ENCODE measurements at places on chromosomes 1 and 21.

GRCh38 chr1:157034137-157034800 is 11.3 kb downstream of the ARHGEF11 start:
- no peak for DNase-seq

- peak; percentile 56 for DNase-seq
Observed at GRCh38 chr1:201348211-201348566, 29.3 kb downstream of the TNNT2 start.

DNA sequence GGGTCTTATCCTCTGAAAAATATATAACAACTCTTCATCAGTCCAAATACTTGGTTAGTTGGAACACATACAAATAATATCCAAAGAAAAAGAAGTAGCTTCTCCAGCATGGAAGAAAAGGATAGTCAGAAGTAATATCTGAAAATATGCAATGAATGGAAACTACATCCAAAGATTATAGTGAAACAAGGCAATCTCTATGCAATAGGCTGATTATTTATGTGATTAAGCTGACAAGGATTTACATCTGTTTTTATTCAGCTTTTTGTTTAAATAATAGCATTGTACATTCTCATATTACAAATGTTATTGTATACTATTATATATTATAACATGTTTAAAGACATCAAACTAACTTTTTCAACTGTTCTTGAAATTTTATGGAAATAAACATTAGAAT is 15.3 kb upstream of the TGFBR3 start:
- no peak for DNase-seq

DNA sequence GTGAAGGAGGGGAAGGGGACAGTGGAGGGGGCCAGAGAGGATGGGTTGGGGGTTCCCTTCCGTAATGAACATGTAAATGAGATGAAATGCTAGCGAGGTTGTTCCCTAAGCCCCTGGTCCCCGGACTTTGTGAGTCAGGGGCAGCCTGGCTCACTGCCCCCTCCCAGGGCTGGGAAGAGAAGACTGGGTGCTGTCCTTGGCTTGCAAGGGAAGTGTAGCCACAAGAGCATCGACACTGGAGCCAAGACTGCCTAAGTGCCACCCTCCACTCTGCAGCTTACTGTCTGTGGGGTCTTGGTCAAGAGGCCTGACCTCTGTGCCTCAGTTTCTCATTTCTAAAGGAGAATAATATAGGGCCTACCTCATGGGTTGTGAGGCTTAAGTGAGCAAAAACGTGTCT is 483 bp downstream of the PEAR1 start:
- no peak for DNase-seq

DNA sequence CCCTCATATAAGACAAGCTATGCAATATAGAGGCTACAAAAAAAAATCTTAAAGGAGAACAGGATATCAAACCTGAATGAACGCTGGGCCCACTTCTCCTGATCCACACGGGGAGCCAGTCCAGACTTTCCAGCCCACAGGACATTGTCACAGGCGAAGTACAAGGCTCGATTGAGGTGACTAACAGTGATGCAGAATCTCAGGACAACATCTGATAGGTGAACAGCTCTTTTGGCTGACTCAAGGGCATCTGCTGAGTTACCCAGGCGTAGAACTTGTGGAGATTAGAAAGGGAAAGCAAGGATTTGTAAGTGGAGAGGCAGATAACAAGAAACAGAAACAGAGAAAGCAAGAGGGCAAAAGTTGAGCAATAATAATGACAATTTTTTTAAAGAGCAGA is 1.8 kb downstream of the PEX11B start:
- no peak for DNase-seq

- no peak for DNase-seq
Observed at GRCh38 chr1:42831273-42831672, 14.1 kb upstream of the SVBP start.

GRCh38 chr1:15089258-15089992 is 64.1 kb upstream of the TMEM51 start:
- peak; percentile 83 for DNase-seq

DNA sequence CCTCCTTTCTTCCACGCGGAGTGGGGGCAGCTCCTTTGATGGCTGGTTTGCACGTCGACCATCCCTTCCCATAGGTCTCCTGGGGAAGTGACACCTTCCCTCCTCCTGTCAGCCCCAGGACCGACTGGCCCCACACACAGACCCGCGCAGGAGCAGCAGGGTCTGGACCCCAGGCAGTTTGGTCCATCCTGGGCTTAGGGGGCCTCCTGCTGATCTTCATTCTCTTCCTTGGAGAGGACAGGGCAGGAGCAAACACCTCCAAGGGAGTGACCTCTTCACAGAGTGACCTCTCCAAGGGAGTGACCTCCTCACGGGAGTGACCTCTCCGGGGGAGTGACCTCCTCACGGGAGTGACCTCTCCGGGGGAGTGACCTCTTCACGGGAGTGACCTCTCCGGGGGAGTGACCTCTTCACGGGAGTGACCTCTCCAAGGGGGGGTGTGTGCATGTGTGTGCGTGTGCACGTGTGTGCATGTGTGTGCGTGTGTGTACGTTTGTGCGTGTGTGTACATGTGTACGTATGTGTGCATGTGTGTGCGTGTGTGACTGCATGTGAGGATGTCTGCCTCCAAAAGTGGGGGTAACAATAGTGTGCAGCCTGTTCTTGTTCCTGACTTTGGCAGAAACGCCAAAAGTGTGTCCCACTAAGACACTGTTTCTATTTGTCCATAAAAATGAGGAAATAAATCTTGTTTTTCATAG is 29.8 kb downstream of the COL6A1 start:
- DNase-seq: no peak

DNA sequence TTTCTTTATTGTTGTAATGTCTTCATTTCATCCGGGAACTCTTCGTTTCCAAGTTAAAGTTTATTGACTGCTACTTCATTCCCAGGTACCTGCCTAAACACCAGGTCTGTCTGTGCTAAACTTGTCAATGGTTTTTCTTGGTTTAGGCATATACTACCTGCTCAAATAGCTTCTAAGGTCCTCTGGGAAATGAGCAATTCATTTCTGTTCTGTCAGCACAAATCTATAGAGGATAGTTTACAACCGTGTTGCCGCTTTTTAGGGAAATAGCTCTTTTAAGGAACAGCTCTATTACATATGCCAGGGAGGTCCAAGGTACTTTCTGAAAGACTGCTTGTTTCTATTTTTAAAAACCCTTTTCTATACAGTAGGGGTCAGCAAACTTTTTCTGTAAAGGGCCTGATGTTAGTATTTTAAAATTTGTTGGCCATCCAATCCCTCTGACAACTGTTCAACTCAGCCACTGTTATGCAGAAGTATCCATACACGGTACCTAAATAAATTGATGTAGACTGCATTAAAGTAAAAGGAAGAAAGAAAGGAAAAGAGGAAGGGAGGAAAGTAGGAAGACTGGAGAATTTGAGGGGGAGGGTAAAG is 222.7 kb upstream of the PTBP2 start:
- no peak for DNase-seq

GRCh38 chr1:78682496-78682895 is 32.9 kb downstream of the IFI44 start:
- DNase-seq: no peak

DNA sequence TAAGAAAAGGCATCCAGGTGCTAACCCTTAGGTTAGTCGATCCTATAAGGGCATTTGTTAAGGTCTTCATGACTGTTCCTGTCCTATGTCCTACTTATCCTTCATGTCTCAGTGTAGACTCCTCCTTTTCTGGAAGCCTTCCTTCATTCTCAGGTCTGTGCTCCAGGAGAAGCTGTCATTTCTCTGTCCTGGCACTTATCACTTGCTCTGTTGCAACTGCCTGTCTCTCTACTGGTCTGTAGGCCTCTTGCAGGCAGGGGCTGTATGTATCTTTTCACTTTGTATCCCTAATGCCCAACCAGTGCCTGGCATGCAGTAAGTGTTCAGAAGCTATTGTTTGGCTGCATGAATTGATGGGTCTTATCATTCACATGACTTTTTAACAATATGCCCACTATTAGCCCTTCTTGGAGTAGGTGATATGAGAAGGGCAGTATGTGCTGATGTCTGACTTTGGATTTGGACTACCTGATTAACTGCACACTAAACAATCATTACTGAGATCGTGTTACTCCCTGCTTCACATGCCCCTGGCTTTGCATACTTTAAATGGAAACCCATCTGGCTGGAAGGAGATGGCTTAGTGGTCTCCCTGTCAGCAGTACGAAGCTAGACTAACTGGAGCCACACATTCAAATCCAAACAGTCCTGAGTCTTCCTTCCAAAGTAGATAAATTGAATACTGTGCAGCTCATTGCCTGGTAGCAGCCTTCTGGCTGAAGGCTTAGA is 88.8 kb downstream of the RGL1 start:
- no peak for DNase-seq

- DNase-seq: no peak
Observed at GRCh38 chr1:222996310-222996975, 146.6 kb downstream of the TLR5 start.

- DNase-seq: peak; percentile 94
Observed at GRCh38 chr1:66290761-66291530, 243.0 kb upstream of the SGIP1 start.

DNA sequence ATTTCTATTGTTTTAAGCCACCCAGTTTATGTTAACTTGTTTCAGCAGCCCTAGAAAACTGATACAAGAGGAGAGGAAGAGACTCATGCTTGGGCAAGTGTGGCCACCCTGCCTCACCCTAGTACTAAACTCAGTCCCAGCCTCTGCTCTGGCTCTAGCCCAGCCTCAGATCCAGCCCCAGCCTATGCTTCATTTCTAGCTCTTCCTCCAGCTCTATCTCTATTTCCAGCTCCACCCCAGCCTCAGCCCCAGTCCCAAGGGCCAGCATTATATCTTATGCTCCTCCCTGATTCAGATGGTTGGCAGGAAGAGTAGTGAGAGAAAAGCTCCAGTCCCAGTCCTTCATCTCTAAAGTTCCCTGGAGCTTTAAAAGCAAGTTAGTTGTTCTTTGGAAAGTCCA is 535.5 kb downstream of the PTPRC start:
- no peak for DNase-seq

- DNase-seq: no peak
Observed at GRCh38 chr1:233544304-233544703, 69.6 kb upstream of the KCNK1 start.

- no peak for DNase-seq
Observed at GRCh38 chr1:169879034-169879840, 14.5 kb downstream of the SCYL3 start.

DNA sequence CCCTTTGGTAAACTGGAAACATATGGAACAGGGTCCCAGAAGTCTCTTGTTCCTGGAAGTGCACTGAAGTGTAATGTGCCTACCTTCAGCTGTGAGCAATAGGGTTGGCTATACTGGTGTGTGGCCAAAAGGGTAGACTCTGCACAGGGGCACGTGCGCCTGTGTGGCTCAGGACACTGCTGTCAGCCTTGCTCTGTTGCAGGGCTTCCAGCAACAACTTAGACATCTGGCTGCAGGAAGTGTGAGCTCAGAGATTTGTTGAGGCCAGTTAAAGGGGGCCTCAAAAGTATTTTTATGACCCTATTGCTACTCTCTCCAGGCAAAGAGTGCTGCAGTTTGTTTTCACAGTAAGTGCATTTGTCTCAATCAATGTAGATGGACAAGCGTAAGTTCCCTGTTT is 7.5 kb downstream of the CTPS1 start:
- DNase-seq: peak; percentile 57

DNA sequence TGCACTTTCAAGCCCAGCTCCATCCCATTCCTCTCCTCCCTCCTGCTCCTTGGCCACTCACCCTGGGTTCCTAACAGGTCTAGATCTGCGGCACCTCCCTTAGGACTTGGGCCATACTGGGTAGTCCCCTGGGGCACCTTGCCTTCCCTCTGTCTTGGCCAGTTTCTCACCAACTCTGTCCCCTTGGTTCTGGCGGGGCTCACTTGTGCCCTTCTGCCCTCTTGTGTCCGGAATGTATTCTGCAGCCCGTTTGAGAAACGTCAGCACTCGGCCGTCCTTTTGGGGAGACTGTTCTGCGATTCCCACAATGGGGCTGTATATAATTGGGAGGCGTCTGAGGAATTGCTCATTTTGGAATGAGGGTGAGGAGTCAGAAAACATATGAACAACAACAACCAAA is 162.4 kb downstream of the ZSCAN20 start:
- peak; percentile 16 for DNase-seq

GRCh38 chr1:6343506-6344405 is 49.8 kb downstream of the ACOT7 start:
- peak; percentile 89 for DNase-seq

DNA sequence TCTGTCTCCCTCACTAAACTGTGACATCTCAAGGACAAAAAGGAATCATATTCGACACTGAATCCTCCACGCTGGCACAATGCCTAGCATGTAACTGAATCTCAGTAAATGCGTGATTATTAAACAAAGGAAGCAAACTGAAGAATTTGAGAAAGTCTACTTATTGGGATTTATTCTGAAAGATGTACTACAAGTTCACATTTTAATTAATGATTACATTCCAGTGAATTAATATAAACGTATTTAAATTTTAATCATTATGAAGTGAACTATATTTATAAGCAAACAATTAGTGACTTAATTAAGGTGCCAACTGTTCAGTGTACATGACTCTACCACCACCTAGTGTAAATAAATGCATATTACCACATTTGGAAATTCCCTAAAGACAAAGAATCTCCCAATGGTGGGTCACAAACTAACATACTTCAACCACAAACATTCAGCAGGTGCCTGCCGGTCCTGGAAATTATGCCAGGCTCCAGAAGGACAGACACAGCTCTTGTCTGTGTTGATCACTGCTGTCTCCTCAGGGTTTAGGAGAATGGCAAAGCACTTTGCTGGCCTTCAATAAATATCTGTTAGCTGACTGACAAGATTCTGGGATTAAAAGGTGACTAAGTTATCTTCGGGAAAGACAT is 56.3 kb downstream of the SMYD3 start:
- DNase-seq: no peak

GRCh38 chr1:152227310-152227928 is 3.4 kb upstream of the HRNR start:
- no peak for DNase-seq

DNA sequence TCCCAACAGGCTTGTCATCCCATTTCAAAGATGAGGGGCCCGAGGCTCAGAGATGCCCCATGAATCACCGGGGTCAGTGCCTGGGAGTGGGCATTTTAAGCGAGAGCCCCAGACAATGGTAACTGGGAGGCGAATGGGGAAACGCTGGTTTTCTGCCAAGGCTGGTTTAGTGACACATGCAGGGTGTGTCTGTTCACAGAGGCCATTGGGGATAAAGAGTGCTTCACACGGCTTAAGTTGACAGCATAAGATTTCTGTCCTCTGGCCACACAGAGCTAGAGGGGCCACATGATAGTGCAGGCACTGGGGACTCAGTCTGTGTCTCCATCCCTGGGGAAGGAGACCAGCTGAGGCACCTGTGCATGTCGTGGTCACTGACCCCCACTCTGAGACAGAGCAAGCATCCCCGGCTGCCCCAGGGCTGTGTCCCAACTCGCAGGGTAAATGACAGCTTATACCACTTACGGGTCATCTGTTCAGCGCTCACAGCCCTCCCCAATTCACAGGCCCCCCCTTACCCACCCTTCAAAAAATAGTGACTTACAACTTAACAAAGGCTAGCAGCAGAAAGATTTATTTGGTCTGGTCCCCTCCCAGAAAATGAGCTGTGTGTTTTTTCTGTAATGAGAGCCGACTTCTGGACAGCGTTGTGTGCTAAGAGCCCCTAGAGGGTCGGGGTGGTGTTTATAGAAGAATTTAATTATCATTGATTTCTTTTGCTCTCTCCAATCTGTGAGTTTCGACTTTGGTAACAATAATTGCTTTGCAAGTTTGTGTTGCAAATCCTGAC is 34.9 kb upstream of the ARHGEF16 start:
- DNase-seq: no peak

GRCh38 chr21:37341254-37341960 is 25.2 kb upstream of the DYRK1A start:
- DNase-seq: peak; percentile 19

Measured in umbilical cord (tissue), 2 donors.